ENCODE measurements at places on chromosomes 4 and X.

- DNase-seq = no peak
Measured at GRCh38 chr4:179626687-179627086, 2184.4 kb upstream of the AGA start.

DNA sequence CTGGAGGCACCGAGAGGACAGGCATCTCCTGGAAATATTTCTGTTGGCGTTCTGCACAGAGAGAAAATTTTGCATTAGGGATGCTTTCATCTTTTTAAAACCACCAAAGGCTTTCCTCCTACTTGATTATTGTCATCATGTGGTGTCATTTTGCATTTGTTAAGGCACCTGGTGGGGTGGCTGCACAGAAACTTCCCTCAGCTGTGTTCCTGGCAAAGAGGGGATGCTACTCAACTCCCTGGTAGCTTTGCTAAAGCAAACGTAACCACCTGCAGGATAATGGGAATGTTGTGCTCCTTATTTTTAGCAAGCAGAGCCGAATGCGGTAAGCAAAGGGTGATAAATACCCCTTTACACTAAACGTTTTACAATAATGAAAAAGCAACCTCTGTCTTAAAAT is 229.8 kb downstream of the STIM2 start:
- no peak for DNase-seq

- no peak for DNase-seq
Measured at GRCh38 chr4:4491396-4491893, 50.4 kb downstream of the STX18 start.

- no peak for DNase-seq
Measured at GRCh38 chr4:112451831-112452230, 64.1 kb downstream of the NEUROG2 start.

DNA sequence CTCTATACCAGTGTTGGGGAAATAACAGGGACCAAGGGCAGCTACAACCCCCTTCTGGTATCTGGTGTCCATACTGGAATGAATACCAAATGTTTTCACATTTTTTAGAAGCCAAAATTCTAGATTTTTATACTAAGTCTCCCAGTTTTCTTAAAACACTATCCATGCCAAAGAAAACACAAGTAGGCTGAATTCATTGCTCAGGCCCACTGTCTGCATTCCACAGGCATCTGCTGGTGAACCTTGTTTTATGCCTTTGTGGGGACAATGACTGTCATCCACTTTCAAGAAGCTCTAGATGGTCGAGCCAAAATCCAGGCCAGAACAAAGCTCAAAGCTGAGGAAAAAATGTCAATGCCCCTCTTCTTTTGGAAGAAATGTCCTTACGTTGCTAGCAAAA is 213.4 kb upstream of the RASGEF1B start:
- DNase-seq = no peak

DNA sequence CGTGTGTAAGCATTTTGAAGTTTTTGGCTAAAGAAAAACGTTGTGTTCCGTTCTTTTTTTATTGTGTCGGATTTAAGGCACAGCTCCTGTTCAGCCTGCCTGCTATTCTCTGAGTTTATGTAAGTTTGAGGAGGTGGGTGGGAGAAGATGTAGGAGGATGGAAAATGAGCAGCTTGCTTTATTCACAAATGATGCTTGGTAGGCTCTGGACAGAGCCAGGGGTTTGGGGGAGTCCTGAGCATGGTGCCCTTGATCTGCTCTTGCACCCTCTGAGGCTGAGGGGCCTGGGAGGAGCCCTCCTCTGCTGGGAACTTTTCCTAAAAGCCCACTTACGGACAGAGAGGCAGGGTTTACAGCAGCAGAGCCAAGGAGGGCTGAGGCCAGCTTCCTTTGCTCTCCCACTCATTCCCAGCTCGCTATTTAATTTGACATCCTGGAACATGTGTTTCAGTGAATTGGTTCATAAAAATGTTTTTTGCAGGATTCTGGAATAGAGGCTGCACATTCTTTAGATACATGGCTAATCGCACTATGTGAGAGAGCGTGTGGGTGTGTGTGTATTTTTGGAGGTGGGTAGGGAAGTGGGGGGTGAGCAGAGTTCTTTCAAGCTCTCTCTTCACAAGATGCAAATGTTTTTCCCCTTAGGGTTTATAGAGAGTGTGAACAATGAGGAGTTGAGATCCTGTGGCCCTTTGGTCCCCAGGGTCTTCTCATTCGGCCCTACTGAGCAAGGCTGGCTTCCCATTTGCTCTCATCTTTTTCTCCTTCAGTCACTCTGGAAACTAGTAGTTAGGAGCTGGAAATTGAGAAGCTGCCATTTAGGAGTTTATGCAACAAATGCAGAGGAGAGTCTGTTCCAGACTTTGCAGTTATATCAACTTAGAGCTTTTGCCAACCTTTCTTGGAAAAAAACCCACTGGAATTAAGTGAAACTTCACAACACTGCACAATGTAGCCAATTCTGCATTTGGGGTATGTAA is 32.1 kb downstream of the TMEM131L start:
- DNase-seq = no peak

- DNase-seq = no peak
Measured at GRCh38 chrX:1657367-1658070, 42.7 kb downstream of the ASMT start.

GRCh38 chr4:55491486-55491885 is 55.2 kb downstream of the CLOCK start:
- DNase-seq = no peak

GRCh38 chr4:24922416-24922815 is 9.6 kb upstream of the CCDC149 start:
- no peak for DNase-seq

DNA sequence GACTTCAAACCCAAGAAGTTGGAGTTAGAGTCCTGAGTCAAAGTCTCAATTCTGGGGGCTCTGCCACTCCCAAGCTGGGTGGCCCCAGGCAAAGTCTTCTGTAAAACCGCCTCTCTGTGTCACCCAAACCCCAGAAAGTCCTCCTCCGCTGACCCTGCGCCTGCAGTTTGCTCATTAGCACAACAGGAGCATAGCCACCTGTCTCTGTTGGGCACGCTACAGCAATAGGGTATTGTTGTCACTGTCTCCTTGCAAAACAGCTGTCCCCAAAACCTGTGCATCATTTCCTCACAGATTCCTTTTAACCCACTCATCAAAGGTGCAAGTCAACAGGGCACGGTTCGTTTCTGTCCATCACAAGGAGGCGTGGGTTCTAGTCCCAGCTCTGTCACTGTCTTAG is 8.0 kb upstream of the DGAT2L6 start:
- DNase-seq = no peak

DNA sequence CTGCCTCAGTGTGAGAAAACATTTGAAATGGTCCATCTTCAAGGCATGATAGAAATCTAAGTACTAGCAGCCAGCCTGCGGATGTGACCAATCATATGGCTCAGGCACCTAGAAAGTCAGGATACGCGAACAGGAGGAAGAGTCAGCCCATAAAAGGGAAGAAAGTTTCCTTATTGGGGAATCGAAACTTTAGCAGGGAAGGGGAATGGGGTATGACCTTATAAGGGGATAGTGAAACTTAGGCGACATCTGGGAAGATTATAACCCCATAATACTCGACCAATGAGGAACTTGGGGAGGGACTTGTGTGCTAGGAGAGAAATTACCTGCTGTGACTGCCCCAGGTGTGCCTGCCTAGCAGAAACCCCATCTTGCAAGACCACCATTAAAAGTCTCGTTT is 26.2 kb upstream of the PYURF start:
- no peak for DNase-seq

GRCh38 chr4:141254326-141254725 is 33.6 kb downstream of the ZNF330 start:
- DNase-seq = no peak

GRCh38 chr4:122914292-122914904 is 8.0 kb downstream of the NUDT6 start:
- no peak for DNase-seq

DNA sequence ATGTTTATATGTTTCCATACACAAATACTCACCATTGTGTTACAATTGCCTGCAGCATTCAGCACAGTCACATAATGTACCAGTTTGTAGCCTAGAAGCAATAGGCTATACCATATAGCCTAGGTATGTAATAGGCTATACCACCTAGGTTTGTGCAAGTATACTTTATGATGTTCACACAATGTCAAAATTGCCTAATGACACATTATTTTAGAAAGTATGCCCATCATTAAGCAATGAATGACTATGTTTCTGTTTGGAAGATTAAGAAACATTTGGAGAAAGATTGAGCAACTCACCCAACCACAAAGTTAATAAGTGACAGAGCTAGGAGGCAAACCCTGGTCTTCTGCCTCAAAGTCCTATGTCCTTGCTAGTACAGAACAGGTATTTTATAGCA is 96.8 kb upstream of the GRIA3 start:
- DNase-seq = no peak

DNA sequence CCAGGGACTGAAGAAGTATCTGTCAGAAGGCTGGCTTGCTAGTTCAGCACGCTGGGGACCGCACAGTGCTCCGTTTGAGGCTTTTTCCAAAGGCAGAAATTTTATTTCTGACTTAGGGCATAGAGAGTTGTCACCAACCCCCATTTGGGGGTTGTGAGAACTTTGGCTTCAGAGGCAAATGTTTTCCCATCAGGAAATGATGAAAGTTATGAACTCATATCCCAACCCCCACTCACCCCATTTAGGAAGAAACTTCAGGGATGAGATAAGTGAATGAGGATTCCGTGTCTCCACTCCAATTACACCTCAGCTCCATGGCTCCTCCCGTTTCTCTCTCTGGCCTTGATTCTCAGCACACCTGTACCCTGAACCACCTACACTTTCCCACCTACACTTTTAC is 4.3 kb upstream of the WDR13 start:
- no peak for DNase-seq

DNA sequence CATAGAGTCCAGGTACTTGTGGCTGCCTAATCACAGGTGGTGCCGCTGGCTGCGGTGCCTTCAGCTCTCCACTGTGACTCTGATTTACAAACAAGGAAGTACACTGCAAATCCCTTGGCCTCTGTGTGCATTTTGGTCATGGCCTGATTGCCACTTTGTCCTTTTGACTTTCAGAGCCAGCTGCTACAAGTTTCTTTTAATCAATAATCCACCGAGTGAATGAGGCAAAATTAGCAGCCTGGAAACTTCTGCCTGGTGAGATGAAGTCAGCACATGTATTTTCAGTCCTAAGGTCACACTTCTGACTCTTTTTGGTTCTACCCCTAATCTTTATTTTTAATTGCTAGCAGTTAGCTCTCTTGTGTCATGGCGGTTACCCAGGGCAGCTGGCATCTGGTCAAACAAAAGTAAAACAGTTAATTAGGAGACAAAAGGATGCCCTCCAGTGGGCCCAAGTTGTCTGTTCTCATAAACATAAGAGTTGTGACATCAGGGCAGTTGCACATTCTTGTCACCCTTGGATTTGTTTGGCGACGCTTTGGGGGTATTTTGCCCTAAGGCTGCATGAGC is 62.3 kb upstream of the LNX1 start:
- DNase-seq = no peak

- DNase-seq = no peak
Measured at GRCh38 chr4:118842055-118842454, 6.1 kb upstream of the SEC24D start.

DNA sequence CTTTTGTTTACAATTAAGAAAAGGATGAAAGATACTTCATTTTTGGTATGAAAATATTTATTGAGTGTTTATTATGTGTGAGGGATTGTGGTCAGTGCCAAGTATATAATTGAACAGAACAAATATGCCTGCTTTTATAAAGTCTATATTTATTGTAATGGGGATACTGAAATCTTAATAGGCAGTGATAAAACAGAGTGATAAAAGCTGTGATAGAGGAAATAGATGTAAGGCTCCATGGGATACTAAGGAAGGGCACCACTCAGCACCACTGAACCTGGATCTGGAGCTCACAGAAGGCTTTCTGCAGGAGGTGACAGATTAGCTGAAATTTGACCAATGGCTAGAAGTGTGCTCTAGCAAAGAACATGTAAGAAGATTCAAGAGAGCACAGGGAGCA is 263.5 kb downstream of the C4orf33 start:
- no peak for DNase-seq

- peak; percentile 35 for DNase-seq
Measured at GRCh38 chrX:349196-349595, 30.6 kb upstream of the GTPBP6 start.
